Mononuclear cell (primary cell): ENCODE measurements at places on chromosomes 5 and 9. TPM values are rescaled to one million over a fixed set of nuclear protein-coding genes. Genes with fewer than 3 reads are reported as not detected.

Gene TBC1D9B
- 36.2 TPM for total RNA-seq

Gene ITGA2
- total RNA-seq, result 0.73 TPM

Gene DMGDH
- not detected for total RNA-seq

Gene WNT8A
- not detected for total RNA-seq

Gene FBXL7
- total RNA-seq, result not detected

Gene MSX2
- total RNA-seq, result under 0.01 TPM

Gene PCDHB12
- not detected for total RNA-seq

Gene PAEP
- total RNA-seq, result not detected

Gene STPG3
- total RNA-seq, result not detected

Gene SPATA31A3
- not detected for total RNA-seq

Gene FRRS1L
- under 0.01 TPM for total RNA-seq

Gene ZMYND19
- 1.4 TPM for total RNA-seq

Gene PRR7
- total RNA-seq, result 25.8 TPM

Gene PCDHA4
- not detected for total RNA-seq

Gene ATP10B
- under 0.01 TPM for total RNA-seq

Gene SHOC1
- under 0.01 TPM for total RNA-seq

Gene PNPLA7
- 2.3 TPM for total RNA-seq

Gene YTHDC2
- total RNA-seq, result 67.5 TPM

Gene PCDHGA2
- not detected for total RNA-seq

Gene KLF4
- total RNA-seq, result 61.5 TPM

Gene CYLC2
- total RNA-seq, result not detected

Gene RAD23B
- total RNA-seq, result 108 TPM

Gene CRHBP
- total RNA-seq, result not detected

Gene ZNF454
- not detected for total RNA-seq

Gene PCDHB9
- 0.31 TPM for total RNA-seq

Gene ORM2
- not detected for total RNA-seq

Gene LRRC26
- 0.21 TPM for total RNA-seq

Gene MCC
- 1.0 TPM for total RNA-seq

Gene ANKRD34B
- 0.10 TPM for total RNA-seq

Gene SAXO1
- total RNA-seq, result 0.10 TPM

Gene GNA14
- total RNA-seq, result not detected

Gene BNC2
- total RNA-seq, result 2.5 TPM

Gene KIF4B
- total RNA-seq, result not detected

Gene EQTN
- not detected for total RNA-seq

Gene GDA
- not detected for total RNA-seq
